ENCODE measurements at places on chromosomes 12 and 14.
A peak's percentile ranks its signal among the peaks of the same experiment; 100 is the strongest.

DNA sequence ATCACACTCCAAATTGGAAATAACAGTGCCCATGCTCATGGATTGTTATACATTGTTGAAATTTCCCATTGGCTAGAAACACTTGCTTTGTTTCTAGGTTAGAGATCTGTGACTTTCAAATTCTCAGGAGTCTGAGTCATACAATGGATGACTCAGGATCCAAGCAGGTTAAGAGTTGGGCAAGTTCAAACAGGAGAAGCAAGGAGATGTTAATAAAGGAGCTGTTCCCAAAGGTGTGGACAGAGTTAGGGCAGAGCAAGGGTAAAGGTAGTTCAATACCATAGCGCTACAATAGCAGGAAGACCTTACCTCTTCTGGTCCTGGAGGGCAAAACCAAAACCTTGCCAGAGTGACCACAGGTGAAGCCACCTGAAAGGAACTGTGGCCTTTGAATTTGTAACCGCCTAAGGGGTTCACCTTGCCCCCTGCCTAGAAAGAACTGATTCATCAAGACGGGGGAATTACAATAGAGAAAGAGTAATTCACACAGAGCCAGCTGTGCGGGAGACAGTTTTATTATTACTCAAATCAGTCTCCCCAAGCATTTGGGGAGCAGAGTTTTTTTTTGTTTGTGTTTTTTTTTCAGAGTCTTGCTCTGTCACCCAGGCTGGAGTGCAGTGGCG lies 4.2 kb upstream of the AMN1 start:
- DNase-seq: no peak

DNA sequence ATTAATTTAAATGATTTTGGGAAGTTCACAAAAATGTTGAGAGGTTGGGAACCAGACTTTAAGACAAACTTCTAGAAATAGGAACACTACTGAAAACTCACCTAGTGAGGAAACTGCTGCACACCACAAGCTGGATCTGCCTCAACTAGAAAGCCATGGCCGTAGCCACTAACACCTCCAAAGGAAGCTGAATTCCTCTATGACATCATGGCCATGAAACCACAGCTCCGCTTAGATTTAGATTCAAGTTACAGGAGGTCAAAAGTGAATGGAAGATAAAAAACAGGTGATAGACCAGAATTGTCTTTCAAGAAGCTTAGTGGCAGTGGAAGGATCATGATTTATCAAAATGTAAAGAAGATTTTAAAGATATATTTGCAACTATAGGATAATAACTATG lies 208.8 kb upstream of the ALG10 start:
- no peak for DNase-seq

GRCh38 chr14:34113005-34113511 lies 162.2 kb upstream of the EGLN3 start:
- DNase-seq: no peak

DNA sequence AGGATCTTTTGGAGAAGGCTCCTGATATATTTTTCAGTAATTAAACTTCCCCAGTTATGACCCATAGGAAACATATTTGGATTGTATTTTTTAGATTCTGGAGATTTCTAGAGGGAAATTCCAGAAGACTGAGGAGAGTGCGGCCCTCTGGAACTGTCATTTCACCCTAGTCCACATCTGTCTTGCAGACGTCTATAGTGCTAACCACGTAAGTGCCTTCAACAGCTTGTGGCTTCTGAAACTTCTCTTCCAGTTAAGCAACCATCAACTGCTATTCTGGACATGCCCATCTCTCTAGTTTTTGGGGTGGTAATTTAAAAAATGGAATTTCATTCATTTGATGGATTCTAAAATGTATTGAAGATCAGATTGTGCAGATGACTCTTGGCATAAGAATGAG lies 1098.8 kb downstream of the TMEM121 start:
- DNase-seq: peak; percentile 65

DNA sequence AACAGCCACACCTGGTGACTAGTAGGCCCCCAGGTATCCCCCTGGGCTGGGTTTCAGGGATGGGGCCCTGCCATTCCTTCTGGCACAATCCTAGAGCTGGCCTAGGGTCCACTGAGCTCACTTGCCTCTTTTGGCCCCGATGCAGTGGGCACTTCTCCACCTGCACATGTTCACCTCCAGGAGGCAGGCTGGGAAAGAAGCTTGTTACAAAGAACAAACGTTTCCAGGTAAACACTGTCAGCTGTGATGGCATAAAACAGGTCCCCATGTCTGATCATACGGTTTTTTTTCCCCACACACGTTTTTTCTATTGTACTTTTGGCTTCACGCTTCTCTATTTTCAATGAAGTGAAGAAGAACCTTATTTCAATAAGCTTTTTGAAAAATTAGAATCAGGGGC lies 15.8 kb upstream of the HVCN1 start:
- no peak for DNase-seq

GRCh38 chr12:126038434-126038833 lies 973.2 kb downstream of the AACS start:
- no peak for DNase-seq

DNA sequence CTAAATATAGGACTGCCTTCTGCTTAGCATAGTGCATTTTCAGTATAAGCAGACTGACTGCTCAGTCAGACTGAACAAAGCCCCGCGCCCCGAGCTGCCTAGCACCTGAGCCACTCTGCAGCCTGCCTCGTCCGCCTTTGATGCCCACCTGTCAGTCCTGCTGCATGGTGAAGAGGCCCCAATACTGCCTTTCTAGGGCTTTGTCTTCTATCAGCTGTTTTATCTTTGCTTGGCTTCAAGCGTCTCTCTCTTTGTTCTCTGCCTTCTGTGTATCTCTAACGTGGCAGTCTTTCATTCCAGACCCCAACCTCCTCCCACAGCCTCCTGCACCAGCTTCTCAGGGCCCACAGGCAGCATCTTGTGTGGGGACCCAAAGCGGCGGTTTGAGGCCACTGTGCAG lies 1001.0 kb downstream of the VRK1 start:
- no peak for DNase-seq

GRCh38 chr12:90233168-90234100 lies 524.8 kb upstream of the ATP2B1 start:
- no peak for DNase-seq

DNA sequence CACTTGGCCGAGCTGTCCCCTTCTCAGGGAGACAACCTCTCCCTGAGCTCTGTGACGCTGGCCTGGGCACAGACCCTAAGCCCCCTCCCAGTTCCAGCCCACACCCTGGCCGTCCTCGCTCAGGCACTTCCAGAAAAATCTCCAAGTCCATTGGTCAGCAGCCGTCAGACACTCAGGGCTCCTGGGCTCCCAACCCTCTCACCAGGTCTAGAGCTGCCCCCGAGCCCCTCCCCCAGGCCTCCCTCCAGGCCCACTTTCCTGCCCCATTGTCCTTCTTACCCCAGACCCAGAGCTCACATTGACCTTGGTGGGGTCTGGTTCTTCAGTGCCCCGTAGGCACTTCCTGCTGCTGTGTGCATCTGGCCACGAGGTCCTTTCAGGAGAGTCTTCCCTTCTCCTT lies 249.3 kb upstream of the RTL1 start:
- no peak for DNase-seq

Data from hematopoietic multipotent progenitor cell treated with erythropoietin and hydrocortisone succinate and interleukin-3 and kit ligand, for 4 days (in vitro differentiated cells).